Activated CD4-positive, alpha-beta memory T cell treated with anti-CD3 and anti-CD28 coated beads, Interleukin-2, amount 10 ng/mL, durations not matched to agents 7 days and 5 days (primary cell): ENCODE measurements at places on chromosomes 5 and 9. TPM values are rescaled to one million over a fixed set of nuclear protein-coding genes. Genes with fewer than 3 reads are reported as not detected.

Gene GARIN3
- 0.13 TPM for total RNA-seq

Gene NR2F1-AS1
- not detected for total RNA-seq

Gene C1QTNF2
- not detected for total RNA-seq

Gene ANGPTL2
- 0.08 TPM for total RNA-seq

Gene MAMDC2
- not detected for total RNA-seq

Gene BHMT2
- not detected for total RNA-seq

Gene CDC23
- 33.3 TPM for total RNA-seq

DNA sequence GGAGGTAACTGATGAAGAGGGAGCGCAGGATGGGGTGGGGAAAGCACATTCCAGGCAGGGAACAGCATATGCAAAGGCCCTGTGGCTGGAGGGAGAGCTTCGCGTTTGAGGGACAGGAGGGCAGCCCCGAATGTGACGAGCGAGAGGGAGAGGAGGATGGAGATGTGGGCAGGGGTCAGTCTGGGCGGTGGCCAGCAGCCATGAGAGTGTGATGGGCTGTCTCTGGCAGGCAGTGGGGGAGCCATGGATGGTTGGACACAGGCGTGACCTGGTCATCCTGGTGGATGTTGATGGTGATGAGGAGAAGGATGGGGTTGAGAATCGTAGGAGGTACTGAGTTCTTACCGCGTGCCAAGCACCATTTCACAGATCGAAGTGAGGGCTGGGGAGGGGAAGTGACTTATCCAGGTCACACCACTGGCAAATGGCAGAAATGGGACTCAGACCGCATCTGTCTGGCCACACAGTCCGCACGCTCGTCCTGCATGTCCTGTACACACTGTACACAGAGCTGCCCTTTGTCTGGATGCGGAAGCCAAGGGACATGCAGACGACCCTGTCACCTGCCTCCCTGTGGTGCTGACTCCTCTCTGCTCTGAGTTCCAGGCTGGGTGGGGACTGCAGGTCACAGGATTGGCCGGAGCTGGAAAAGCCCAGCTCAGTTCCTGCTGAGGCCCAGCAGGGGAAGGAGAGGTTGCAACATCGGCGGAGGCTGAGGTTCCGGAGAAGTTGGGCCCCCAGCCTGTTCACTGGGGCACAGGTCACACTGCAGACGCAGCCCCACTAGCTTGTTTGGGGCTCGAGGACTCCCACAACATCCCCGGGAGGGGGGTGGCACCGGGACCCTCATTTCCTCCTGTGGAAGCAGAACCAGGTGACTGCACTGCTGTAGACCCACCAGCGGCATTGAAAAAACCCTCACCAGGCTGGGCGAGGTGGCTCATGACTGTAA is 165.6 kb upstream of the IER5L start:
- DNase-seq = no peak

DNA sequence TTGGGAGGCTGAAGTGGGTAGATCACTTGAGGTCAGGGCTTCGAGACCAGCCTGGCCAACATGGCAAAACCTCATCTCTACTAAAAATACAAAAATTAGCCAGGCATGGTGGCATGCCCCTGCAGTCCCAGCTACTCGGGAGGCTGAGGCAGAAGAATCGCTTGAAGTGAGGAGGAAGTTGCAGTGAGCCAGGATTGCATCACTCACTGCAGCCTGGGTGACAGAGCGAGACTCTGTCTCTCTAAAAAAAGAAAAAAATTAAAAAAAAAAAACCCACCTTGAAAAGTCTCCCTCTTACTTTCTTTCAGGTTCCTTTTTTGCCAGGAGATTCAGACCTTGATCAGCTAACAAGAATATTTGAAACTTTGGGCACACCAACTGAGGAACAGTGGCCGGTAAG is 34.2 kb downstream of the CDK7 start:
- no peak for DNase-seq

- no peak for DNase-seq
These were observed 46.8 kb upstream of the DHFR start for GRCh38 chr5:80701597-80701996.

GRCh38 chr9:95130484-95130883 is 187.0 kb downstream of the FANCC start:
- no peak for DNase-seq

- no peak for DNase-seq
These were observed 111.0 kb downstream of the DPYSL3 start for GRCh38 chr5:147398860-147399259.

DNA sequence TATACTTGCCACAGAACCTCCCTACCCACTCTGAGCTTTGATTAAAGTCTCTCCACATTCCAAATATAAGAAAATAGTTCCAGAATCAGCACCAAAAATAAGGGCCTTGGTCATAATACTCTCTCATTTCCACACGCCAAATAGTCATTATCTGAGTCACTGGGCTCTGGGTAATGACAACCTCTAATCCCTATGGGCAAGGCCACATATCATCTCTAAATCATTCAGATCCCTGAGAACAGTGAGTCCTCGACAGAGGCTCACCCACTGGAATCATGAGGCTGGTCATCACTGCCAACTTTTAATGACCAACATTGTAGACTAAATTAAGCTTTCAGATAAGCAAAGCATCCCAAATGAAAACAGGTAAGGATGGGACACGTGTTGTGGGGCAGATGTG is 28.1 kb downstream of the FAM114A2 start:
- no peak for DNase-seq

DNA sequence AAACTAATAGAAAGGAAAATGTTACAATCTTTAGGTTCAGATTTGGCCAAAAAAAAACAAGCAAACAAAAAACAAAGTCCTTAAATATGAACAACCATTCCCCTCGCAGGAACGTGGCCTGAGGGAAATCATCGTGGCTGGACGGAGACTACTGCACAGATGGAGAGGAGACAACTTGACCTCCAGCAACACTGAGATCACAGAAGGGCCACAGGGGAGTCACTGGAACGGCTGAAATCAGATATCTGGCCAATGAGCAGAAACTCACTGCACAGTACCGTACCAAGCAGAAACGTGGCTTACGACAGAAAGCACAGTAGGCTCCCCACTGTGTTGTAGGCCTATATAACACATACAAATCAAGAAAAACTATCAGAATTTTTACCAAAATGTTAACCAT is 27.7 kb downstream of the CAMSAP1 start:
- DNase-seq = no peak

DNA sequence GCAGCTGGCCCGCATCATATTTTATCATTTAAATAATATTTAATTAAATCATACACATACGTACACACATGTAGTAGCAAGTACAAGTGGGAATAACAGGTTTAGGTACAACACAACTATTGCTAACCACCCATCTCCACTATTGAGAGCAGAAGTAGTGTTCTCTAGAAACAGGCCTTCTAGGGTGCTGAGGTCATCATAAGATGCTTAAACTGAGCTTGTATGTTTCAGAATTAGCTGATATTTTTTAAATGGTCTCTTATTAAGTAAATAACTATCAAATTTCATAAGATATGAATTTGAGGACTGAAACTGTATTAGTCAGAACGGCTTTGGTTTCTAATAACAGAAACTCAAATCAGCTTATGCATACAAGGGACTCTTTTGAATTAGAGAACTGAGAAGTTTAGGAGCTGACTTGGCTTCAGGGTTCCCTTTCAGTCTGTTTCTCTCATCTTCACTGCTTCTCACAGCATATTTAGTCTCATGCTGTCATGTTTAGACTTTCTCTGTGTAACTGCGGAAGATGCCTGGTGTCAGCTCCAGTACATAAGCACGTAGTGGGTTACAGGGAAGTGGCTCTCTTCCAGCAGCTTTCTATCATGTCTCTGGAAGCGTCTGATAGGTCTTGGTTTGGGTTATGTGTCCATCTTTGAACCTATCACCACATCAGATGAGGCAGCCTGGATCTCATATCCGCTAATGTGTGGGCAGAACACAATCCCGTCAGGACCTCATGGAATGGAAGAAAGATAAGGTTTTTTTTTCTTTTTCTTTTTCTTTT is 25.0 kb upstream of the OCLN start:
- no peak for DNase-seq

GRCh38 chr5:102532123-102532522 is 33.3 kb upstream of the SLCO6A1 start:
- DNase-seq = no peak

- DNase-seq = no peak
These were observed 24.2 kb downstream of the TNIP1 start for GRCh38 chr5:151056379-151057325.

- no peak for DNase-seq
These were observed 293.0 kb upstream of the DAP start for GRCh38 chr5:11054014-11054413.

DNA sequence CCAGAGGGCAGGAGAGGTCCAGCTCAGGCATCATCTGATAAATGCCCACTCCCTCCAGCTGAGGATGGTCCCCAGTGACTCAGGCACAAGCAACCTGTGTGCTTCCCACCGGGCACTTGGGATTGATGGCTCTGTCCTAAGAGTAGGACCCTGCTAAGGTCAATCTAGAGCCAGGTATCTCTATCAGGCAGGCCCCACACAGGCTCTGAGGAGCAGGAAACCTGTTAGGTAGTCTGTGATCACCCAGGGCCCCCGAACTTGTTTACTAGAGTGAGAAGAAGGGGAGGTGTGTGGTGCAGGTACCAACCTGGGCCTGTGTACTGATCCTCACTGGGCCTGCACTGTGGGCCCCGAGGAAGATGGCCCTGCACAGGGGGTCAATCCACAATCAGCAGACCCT is 119.6 kb upstream of the FSTL4 start:
- no peak for DNase-seq
